ENCODE measurements at places on chromosomes 4 and X.

GRCh38 chr4:181827246-181827645 lies 416.0 kb upstream of the TENM3 start:
- no peak for DNase-seq

DNA sequence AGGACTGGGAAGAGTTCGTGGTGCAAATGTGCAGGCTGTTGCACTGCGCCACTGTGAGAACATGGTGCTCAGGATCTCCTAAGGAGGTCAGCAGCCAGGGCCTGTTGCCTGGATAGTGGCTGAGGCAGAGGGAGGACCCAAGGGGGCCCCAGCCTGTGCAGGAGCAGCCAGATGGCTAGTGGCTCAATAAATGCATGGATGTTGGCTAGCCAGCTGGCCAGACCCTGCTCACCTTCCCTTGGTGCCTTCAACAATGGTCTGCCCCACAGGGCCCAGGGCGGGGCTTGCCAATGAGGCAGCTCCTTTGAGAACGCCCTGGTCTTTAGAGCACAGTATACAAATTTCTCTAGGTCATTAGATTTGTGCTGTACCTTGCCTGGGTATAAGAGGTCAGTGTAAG lies 67.4 kb downstream of the TNIP2 start:
- no peak for DNase-seq

DNA sequence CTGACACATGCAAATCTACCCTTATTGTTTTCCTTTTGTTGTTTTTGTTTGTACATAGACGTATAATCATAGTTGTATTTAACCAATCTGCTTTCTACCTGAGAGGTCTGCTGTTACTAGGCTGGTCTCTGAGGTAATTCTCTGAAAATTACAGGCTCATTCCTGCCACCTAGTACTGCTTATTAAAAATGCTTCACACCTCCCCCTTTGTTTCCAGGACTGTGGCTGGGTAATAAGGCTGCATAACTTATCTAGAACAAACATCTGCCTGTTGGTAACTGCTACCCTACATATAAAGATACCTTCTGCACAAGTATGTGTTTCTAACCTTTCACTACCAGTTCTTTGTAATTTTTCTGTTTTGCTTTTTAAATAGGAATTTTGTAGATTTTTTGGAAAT lies 34.2 kb downstream of the COX7B2 start:
- no peak for DNase-seq

GRCh38 chr4:140330311-140330900 lies 43.0 kb upstream of the SCOC start:
- DNase-seq = no peak

DNA sequence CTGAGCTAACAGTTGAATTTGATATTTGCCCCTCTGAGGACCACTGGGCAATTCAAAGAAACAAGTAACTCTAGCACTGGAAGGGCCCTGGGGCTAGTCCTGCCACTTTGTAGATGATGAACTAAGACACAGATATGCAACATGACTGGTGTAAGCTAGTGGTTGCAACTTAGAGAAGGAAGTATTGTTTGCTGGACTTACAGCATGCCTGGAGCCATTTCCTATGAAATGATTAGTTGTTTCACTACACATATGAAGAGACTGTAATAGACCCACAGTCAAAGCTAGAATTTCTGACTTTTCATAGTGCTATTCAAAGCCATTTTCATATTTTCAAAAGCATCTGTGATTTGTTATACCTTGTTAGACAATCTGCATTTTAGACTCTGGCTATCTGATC lies 96.2 kb downstream of the TSPAN7 start:
- DNase-seq = no peak

GRCh38 chr4:84495118-84495793 lies 3.8 kb downstream of the NKX6-1 start:
- DNase-seq = no peak

- DNase-seq = no peak
Measured at GRCh38 chr4:81211956-81212355, 3.1 kb downstream of the PRKG2 start.

- DNase-seq = no peak
Measured at GRCh38 chr4:7198440-7199128, 6.2 kb downstream of the SORCS2 start.

GRCh38 chrX:13121020-13121555 lies 76.7 kb upstream of the FAM9C start:
- no peak for DNase-seq

- no peak for DNase-seq
Measured at GRCh38 chr4:156969101-156969500, 2.5 kb downstream of the PDGFC start.

GRCh38 chrX:53631156-53631555 lies 55.4 kb downstream of the HUWE1 start:
- no peak for DNase-seq

DNA sequence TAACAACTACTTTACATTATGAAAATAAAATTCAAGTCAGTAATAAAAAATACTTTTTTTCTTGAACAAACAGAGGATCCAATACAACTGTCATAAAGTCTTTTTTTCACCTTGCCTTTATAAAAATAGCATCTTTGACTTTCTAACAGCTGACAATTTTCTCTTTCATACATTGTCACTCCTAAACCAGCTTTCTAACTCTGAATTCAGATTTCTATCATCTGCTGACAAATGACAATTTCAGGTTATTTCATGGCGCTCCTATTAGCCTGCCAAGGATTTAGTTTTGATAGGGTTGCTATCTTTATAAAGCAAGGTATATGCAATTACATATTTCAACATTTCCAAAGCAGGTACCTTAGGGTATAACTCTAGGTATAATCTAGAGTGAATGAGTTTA lies 14.6 kb downstream of the NAA11 start:
- DNase-seq = no peak

DNA sequence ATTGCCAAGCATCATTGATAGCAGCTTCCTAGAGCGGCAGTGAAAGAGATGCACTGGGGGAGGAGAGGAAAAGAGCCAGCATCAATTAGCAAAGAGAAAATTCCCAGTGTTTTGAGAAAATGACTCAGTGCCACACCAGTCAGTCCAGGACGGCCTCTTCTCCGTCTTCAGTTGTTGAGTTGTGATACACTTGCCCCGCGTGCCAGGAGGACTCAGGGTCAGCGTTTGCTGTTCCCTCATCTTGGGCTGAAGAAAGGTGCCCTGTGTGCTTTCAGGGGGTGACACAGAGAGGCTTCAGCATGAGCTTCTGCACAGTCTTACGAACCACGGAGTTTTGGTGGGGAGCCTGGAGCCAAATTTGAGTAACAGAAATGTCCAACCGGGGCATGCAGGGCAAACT lies 82.3 kb downstream of the GPR143 start:
- no peak for DNase-seq

DNA sequence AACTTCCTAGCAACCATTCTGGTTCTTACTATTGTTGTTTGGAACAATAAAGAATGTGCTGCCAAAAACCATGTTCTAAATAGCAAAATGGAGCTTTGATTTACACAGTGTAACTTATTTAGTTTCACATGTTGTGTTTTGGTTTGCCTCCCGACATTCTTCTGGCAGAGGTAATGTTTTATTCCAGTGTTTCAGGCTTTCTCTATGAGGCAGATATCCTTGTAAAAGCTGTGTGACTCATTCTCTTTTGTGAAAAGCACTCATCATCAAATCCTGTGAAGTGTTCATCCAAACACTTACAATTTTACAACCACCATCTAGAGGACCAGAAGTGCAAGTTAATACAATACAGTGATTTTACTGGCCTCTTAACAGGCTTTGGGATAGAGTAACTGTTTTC lies 219.0 kb upstream of the GIMD1 start:
- DNase-seq = no peak

DNA sequence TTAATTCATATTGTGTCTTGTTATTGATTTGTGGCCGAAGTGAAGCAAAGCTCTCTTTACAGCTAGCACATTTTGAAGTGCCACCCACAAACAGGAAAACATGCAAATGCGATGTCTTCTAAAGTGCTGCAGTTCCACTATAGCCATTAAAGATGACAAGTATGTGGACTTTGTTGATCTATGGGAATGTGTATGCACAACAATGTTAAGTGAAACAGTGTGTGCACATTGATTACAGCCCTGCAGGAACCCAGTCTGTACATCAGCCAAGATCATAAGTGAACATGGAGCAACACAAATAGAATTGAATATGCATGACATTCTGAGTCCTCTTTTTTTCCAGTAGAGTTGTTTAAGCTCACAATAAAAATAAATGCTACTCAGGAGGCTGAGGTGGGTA lies 43.0 kb downstream of the TFDP3 start:
- no peak for DNase-seq

DNA sequence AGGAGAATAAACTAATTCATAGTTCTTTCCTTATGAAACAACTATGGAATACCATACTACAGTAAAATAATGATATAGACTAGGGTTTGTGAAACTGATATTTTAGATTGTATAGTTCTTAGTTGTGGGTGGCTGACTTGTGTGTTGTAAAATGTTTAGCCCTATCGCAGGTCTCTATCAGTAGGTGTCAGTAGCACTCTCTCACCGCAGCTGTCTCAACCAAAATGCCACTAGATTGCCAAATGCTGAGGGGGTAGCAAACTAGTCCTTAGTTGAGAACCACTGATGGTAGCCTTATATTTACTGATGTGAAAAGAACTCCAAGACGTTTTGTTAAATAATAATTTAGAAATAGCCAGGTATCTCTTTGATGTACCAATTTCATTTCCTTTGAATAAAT lies 48.1 kb downstream of the RHOXF2B start:
- DNase-seq = no peak

DNA sequence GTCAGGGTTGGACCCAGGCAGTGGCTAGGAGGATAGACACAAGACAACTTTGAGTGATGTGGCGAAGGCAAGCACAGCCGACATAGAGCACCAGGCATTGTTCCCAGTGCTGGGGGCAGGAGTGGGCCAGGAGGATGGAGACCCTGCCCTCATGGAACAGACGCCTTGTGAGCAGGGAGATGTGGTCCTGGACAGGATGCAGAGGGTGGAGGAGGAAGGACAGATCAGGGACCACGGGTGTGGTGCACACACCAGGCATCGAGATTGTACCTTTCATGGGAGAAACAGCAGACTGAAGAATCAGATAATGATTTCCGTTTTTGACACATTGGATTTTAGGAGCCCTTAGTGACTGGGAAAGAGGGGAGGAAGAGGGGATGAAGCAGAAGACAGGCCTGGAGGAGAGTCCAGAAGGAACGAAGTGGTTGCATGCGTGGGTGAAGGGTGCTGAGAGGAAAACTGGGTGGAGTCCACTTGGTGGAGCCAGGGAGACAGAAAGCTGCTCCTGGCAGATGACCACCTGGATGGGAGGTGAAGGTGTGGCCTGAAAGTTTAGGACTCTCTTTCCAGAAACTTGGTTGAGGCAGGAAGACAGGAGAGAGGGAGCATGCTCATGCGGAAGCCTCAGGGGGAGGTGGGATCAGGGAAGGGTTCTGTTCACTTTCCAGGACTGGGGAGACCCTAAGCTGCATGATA lies 27.9 kb upstream of the MAP3K15 start:
- no peak for DNase-seq

DNA sequence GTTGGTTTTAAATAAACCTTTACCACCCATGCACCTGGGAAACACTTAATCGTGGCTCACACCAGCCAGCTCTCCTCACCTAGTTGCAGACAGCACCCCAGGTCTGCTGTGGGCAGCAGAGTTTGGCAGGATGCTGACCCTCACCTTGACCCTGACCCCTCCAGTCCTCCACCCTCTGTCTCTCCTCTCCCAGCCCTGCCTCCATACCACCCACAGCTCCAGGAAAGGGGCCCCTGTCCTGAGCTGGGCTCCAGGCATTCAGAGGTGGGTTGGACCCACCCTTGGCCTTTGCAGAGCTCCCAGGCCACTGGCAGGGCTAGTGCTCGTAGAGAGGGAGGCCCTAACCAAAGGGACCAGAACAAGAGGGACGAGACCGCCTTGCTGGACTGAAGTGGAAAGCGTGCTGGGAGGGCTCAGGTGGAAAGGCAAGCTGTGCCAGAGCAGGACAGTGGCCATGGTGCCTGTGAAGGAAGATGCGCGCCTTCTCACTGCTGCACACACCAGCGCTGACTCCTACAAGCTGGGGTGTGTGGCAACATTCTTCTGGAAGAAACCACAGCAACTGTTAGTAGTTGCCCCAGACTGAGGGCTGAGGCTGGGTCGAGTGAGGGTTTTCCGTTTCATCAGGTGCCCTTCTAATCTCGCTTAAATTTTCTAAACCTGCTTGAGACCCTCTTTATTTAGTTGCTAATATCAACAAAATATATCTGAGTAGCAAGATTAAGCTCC lies 10.7 kb upstream of the S100P start:
- no peak for DNase-seq

- DNase-seq = no peak
Measured at GRCh38 chr4:19772581-19772980, 479.1 kb upstream of the SLIT2 start.

- DNase-seq = no peak
Measured at GRCh38 chr4:61223385-61223784, 23.3 kb downstream of the ADGRL3 start.

DNA sequence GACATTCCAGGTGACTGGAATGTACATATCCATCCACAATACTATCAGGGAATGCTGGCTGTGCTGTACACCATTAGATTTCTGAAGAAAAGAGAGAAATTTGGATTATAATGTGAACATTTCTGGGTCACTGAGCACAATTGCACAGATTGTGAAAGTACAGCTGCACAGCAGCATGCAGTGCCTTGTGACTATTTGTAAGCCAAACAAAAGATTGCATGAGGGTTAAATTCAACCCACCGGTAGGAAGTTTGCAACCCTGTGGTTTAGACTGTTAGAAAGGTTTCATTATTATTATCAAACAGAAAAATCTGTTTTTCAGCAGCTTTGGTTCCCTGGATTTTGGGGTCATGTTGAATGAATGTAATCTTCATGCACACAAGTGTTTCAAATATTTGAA lies 24.5 kb downstream of the DDIT4L start:
- DNase-seq = no peak

Data from stimulated activated CD4-positive, alpha-beta T cell treated with anti-CD3 and anti-CD28 coated beads, Interleukin-1b, Interleukin-23, amount 100 ng/mL, for 4 hours (primary cell).